ENCODE measurements at places on chromosomes 12 and 14.

DNA sequence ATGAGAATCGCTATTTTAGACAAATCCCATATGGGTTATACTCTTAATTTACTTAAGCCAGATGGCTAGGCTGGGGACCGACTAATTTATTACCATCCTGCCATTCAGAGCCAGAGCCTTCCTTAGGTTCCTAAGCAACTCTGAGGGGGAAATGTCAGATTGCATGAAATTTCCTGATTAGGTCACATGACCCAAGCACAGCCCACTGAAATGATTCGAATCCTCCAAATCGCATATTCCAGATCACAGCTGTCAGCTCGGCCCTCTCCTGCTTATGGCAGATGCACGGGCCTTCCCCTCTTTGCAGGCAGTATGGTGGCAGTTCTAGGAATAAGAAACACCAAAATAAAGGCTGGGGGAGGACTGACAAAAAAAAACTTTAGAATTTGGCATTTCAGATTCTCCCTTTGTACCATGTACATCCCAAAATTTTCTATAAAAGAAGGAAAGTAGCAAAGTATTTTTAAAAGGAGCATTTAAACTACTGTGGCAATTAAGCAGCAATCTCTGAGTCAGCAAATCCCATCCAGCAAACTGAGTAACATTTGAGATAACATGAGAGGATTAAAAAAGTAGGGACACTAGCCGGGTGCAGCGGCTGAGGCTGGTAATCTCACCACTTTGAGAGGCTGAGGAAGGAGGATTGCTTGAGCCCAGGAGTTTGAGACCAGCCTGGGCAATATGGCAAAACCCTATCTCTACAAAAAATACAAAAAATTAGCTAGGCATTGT lies 30.5 kb upstream of the NUDT4 start:
- DNase-seq: no peak

- no peak for DNase-seq
Observed at GRCh38 chr14:75577729-75578101, 705 bp upstream of the FLVCR2 start.

DNA sequence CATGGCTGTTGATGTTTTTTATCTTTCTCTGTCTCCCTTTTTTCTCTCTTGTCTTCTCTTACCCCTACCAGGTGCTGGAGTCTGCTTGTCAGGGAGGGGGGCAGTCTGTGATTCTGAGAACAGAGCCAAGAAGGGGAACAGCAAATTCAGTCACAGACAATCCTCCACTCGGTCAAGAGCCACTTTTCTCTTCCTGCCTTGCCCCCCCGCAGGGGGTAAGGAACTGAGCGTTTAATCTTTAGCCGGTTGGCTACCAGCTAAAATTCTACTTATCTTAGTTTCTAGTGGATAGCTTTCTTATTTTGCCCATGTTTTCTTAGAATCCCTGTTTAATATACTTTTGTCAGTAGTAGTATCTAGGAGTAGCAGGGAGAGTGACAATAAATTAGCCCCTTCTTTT lies 1.9 kb downstream of the RIMKLB start:
- DNase-seq: no peak

DNA sequence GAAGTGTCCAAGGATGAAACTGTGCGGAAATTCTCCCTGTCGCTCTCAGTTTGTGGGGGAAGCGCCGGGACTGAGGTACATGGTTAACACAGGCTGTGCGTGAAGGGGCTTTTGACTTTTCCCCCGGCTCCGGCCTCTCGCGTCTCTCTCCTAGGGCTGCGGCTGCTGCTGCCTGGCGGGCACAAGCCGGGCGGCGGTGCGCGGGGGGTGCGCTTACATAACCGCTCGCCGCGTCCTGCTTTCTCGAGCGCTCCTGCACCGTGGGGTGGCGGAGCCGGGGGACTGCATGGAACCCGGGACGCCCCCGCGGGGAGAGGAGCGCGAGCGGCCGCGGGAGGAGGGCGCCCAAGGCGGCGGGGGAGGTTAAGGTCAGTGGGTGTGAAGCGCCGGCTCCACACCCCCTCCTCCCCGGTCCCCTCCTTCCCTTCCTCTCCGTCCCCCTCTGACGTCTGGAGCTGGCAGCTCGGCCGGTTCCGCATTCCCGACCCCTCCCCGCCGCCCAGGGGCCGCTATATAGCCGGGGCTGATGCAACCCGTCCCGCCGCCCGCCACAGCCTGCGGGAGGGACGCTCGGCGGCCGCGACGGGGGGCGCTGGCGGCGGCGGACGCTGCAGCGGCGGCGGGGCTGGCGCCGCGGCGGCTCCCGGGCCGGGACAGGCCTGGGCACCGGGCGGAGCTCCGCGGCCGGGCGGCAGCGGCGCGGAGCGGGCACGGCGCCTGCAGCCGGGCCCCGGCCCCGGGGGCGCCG lies at the start of gene JDP2:
Gene JDP2, plus strand, starts transcription at position 541 of the 748 bp plus-strand sequence. CDS start 9,899 bp downstream, outside the sequence.
- peak; percentile 29 for DNase-seq

GRCh38 chr14:61646366-61647116 lies 48.8 kb upstream of the HIF1A start:
- no peak for DNase-seq

GRCh38 chr14:50578433-50578832 lies 18.5 kb downstream of the ATL1 start:
- no peak for DNase-seq

- no peak for DNase-seq
Observed at GRCh38 chr14:41634286-41634685, 27.6 kb downstream of the LRFN5 start.

GRCh38 chr12:19125325-19125724 lies 4.2 kb upstream of the PLEKHA5 start:
- DNase-seq: no peak

DNA sequence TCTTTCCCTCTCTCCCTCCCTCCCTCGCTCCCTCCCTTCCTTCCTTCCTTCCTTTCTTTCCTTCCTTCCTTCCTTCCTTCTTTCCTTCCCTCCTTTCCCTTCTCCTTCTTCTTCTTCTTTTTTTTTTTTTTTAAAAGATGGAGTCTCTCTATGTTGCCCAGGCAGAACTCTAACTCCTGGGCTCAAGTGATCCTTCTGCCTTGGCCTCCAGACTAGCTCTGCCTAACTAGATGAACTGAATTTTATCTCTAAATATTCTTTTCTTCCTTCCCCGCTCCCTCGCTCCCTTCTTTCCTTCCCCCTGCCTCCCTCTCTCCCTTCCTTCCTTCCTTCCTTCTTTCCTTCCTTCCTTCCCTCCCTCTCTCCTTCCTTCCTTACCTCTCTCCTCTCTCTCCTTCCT lies 170.5 kb upstream of the LHX5 start:
- DNase-seq: no peak

DNA sequence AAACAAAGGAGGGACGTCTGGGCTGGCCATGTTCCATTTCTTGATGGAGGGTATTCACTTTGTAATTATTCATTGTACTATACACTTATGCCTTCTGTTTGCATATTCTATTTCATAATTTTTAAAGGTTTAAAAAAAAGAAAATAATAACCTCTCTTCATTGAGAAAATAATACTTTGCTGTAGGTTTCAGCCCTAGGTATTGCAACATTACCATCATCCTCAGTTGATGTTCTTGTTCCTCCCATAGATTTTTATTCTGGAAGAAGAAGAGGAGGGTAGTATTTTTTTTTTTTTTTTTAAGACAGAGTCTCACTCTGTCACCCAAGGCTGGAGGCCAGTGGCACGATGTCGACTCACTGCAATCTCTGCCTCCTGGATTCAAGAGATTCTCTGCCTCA lies 54.7 kb downstream of the PHLDA1 start:
- no peak for DNase-seq

DNA sequence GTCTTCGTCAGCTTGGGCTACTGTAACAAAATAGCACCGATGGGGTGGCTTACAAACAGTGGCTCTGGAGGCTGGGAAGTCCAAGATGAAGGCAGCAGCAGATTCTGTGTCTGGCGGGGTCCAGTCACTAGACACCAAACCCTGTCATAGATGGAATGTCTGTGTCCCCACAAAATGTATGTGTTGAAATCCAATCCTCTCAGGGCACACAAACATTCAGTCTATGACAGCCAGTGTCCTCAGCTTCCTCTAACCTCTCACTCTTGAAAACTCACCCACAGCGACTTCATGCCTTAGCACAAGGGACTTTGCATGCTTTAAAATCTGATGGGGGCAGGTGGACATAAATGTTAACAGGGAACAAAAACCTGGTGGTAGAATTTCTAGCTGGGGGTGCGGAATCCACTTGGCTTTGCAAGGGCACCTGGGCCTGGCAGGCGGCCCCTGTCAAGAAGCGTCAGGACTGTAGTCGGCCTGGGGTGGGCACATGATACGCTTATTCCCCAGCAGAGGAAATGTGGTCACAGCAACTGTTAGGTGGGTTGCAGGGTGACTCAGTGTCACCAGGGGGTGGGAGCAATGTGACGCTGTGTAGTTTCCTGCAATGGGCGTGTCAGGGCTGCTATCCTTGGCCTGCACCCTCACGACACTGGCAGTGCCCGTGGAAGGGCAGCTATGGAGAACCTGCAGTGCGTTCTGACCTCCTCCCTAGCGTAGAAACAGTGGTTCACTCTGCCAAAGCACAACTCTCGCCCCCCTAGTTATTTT lies 17.7 kb downstream of the RIN3 start:
- no peak for DNase-seq

DNA sequence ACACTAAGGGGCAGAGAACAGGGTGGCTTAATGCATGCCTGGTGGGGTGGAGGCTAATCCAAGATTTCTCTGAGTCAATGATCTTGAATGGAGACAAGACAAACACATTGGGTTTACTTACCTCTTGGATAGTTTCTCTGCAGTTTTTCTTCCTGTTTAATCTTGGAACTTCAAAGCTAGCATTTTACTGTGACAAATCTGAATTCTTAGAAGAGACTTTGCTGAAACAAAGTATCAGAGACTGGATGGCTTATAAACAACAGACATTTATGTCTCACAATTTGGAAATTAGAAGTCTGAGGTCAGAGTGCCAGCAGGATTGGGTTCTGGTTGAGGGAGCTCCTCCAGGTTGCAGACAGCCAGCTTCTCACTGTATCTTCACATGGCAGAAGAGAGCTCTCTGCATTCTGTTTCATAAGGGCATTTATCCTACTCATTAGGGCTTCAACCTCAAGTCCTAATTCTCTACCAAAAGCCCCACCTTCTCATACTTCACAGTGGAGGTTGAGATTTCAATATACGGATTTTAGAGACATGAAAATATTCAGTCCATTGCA lies 921.8 kb downstream of the VRK1 start:
- no peak for DNase-seq

DNA sequence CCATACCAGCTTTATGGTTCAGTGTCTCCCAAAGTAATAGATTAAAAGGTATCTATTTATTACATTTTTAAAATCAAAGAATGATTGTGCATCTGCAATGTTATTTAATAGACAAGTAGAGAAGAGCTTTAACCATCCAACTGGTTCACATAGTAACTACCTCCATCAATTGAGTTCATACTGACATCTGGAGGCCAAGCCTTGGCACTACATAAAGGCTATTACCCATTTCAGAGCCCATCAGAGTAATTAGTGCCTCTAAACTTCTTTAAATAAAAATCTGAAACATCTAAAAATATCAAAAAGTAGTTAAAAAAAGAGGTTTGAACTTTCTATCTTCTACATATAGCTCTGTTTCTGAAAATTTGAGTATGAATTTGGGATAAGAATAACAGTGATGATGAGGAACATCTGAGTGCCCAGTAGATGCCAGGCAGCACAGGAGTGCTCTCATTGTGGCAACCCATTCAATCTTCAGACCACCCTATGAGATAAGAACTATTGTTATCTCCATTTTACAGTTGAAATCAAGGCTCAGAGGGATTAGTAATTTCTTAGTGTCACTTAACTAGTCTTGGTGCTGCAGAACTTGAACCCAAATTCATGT lies 132.9 kb upstream of the DAAM1 start:
- DNase-seq: no peak

- no peak for DNase-seq
Observed at GRCh38 chr14:78897443-78897842, 727.3 kb downstream of the NRXN3 start.

DNA sequence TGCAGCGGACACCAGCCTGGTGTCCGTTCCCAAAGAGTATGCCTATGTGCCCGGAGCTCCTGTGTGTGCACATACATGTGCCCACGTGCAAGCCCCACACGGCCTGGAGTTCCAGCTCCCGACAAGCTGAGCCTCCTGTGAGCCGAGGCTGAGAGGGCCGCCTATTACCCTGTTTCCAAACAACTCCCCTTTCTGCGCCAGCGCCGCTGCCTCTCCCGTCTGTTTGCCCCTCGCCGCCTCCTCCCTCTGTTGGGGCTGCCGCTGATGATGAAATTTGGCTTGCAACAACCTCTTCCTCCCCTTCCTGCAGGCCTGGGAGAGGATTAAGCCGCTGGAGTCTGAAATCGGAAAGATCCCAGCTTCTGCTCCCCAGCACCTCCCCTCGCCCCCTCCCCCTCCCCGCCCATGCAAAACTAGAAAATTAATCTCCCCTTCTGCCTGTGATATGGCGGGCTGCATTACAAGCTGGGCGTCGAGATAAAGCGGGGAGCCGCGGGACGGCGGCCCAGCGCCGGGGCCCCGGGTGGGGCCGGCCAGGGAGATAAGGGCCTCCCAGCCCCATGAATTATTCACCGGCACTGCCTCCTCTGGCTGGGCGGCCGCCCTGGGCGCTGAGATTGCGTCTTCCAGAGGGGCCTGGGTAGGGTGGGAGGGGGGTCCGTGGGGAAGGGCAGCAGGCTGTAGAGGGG lies 6.8 kb upstream of the ASIC1 start:
- no peak for DNase-seq

DNA sequence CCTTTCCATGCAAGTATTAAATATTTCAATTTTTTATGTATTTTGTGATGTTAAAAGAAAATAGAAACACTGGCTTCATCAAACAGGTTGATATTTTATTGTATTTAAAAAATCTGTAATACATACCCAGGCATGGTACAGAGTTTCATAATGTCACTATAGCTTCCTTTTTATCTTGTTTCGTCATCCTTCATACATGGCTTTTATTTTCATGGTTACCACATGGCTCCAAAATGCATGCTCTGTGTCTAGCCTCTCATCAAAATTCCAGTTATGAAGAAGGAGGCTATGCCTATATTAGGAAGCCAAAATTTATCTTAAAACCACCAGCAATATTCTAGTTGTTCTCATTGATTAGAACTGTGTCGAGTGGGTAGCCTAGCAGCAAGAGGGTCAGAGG lies 464.8 kb downstream of the BTG1 start:
- no peak for DNase-seq

GRCh38 chr12:65778258-65779090 lies 45.8 kb upstream of the HMGA2 start:
- DNase-seq: no peak

- no peak for DNase-seq
Observed at GRCh38 chr12:48002773-48003218, 1.5 kb downstream of the COL2A1 start.

DNA sequence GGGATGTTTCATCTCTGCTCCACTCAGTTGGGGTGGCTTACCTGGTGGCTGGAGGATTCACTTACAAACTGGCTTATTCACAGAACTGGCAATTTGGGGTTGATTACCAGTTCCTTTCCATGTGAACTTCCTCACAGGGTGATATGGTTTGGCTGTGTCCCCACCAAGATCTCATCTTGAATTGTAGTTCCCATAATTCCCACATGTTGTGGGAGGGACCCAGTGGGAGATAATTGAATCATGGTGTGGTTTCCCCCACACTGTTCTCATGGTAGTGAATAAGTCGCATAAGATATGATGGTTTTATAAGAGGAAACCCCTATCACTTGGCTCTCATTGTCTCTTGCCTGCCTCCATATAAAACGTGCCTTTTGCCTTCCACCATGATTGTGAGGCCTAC lies 26.9 kb upstream of the IGF1 start:
- no peak for DNase-seq

- DNase-seq: no peak
Observed at GRCh38 chr14:79256380-79256779, 954.9 kb downstream of the DIO2 start.
